ENCODE measurements at places on chromosomes 12 and 14.

DNA sequence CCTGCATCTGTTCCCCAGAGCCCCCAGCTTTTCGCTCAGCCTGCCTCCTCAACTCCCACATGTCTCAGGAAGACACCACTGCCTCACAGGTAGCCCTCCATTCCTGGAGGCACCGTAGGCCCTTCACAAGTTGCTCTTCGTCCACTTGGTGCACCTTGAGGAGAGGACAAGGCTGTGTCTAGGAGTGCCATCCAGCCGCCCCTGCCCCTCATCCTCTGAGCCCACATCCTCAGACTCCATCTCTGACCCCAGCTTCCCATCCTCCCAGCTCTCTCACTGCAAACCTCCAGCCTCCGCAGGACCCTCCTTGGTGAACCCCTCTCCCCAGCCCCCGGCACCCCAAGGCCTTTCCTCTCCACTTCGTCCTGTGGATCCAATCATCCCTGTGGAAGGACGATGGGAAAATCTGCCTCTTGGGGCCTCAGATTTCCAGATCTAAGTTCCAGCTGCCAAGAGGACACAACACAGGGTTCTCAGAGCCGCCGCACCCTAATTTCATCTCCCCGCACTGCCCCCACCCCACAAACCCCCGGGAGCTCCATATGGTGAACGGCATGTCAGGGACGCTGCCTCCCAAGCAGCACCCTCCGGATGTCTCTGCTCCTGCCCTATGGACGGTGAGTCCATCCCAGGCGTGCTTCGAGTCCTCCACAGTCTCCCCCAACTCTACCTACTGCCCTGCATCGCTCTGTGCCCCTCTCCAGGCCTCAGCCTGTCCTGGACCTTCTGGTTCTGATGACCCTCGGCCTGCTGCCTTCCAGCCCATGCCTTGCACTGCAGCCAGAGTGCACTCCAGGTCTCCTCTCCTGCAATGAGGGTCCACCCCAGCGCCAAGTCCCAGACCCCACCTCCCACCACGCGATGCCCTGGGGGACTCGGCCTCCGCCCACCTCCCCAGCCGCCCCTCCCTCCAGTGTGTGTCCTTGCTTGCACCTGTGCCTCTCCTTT is 314.1 kb upstream of the DIO3 start:
- DNase-seq = peak; percentile 5

DNA sequence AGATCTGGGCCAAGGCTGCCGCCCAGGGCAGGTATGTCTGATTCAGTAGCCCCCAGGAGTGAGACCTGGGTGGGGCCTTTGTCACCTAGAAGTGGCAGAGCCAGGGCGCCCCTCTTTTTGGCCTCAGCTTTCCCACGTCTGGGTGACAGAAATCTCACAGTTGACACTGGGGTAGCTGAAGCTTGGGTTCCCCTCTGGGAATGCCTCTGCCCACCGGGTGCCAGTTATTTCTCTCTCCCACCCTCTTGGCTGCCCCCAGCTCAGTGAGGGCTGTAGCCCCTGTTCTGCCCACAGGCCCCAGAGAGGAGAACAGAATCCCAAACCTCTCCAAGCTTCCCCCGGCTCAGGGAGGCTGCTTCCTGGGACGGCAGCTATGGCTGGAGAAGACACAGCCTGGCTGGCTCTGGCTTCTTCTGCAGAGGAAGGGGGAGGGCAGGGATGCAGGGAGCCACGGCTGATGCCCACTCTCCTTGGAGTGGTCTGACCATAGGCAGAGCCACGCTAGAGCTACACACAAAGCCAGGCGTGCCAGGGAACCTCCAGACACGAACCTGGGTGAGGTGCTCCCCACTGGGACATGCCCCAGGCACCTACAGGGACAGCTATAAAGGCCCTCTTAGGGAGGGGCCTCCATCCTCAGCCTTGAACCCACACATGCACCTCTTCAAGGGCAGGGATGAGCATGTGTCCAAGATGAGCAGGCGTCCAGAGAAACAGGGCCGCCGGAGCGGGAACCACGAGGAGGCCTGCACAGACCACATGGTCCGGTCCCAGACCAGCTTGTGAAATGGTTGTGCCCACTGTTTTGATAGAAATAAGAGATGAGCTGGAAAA is 51.7 kb downstream of the BEGAIN start:
- peak; percentile 14 for DNase-seq

DNA sequence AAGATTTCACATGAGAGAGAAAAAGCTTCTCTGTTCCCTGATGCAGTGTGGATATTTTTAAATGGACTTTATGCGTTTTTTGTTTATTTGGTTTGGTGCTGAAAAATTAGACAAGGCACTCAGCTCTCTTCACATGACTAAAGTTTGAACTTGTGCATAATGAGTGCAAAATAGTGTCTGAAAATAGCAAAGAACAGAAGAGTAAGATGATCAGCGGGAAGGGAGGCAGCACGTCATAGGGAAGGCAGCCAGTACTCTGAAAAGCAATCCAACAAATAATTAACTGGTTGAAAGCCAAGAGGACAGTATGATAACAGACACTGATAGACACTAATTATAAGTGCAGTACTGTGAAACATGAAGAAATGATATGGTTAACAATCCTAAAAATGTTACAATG is 46.6 kb upstream of the CDKN3 start:
- no peak for DNase-seq

- DNase-seq = no peak
Observed at GRCh38 chr12:106583242-106584103, 669 bp downstream of the RFX4 start.

GRCh38 chr14:51621654-51622053 is 30.1 kb upstream of the FRMD6 start:
- no peak for DNase-seq

- DNase-seq = no peak
Observed at GRCh38 chr14:100747736-100748135, 21.0 kb downstream of the DLK1 start.

- no peak for DNase-seq
Observed at GRCh38 chr14:104742586-104743455, 10.1 kb upstream of the SIVA1 start.

DNA sequence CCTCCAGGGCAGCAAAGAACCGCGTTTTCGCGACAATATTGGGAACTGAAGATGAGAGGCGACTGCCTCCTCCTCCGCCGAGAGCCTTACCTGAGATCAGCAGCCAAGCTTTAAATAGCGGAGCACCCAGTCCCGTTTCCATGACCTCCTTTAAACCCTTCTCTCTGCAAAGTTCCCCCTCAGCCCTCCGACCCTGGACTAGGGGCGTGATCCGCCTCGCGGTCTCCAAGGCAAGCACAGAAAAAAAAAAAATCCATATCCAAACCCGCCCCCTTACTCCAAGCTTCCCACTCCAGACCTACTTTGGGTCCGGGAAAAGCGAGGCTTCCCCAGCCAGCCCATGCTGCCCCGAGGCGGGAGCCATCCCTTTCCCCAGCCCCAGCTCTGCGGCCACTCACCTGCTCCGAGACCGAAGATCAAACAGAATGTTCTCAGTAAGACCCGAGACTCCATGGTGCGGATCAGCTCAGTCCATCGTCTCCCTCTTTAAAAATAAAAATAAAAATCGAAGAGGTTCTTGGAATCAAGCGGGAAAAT is 630 bp downstream of the NELL2 start:
- peak; percentile 19 for DNase-seq
